ENCODE measurements at places on chromosomes 16 and 17.

DNA sequence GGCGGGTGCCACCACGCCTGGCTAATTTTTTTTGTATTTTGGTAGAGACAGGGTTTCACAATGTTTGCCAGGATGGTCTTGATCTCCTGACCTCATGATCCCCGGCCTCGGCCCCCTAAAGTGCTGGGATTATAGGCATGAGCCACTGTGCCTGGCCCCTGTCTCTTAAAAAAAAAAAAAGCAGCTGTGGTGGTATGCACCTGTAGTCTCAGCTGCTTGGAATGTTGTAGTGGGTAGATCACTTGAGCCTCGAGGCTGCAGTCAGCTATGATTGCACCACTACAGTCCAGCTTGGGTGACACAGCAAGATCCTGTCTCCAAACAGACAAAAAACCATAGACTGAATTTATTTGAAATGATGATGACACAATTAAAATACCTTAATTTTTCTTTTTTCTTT is 24.3 kb downstream of the CDK12 start:
- DNase-seq, result no peak

GRCh38 chr16:19885451-19886072 is 914 bp upstream of the GPRC5B start:
- no peak for DNase-seq

- no peak for DNase-seq
Observed at GRCh38 chr16:77660311-77660710, 62.0 kb upstream of the NUDT7 start.

GRCh38 chr17:46771561-46772474 is 46.7 kb downstream of the WNT3 start:
- no peak for DNase-seq

GRCh38 chr17:79721993-79722671 is 8.6 kb upstream of the ENPP7 start:
- no peak for DNase-seq

GRCh38 chr17:34665150-34665806 is 85.9 kb downstream of the TMEM132E start:
- DNase-seq, result no peak
